ENCODE measurements at places on chromosomes 5 and 9.

- peak; percentile 78 for DNase-seq
Measured at GRCh38 chr5:111532886-111533582, 20.7 kb upstream of the STARD4 start.

DNA sequence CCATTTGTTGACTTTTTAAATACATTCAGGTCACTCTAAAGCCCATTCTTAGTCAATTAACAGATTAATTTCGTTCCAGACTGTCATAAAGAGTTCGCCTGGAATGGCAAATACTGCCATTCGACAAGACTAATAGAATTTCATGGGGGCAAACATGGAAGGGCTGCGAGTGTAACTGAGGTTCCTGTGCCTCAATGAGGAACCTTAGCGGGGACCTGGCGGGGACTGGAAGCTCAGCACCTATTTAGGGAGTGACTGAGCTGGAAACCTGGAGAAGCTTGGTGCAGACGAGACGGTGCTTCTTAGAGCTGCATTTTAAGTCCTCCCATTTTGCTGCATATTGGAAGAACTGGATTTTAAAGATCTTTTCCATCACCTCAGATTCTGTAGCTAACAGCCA is 3.4 kb downstream of the VCAN start:
- DNase-seq, result no peak

DNA sequence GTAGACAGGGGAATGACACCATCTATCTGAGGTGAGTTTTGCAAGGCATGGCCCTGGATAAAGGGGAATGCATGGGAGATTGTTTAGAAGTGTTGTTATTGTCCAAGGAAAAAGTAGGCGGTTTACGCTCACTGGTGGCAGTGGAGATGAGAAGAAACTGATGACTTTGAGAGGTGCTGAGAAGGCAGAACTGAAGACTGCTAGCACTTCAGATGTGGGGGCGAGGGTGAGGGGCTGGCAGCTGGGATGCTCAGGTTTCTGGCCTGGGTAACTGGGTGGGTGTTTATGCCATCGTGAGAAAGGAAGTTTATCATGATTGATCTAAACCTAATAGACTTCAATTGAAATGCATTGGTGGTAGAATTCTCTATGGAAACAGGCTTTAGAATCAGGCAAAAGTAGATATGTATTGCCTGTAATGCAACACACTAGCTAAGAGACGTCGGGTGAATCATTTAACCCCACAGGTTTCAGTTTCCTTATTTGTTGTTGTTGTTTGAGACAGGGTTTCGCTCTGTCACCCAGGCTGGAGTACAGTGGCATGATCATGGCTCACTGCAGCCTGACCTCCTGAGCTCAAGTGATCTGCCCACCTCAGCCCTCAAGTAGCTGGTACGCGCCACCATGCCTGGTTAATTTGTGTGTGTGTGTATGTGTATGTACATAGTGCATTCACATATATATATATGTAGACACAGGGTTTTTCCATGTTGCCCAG is 123.5 kb downstream of the SLC24A2 start:
- peak; percentile 34 for DNase-seq

- no peak for DNase-seq
Measured at GRCh38 chr9:137247135-137247915, 3.8 kb upstream of the STPG3 start.

DNA sequence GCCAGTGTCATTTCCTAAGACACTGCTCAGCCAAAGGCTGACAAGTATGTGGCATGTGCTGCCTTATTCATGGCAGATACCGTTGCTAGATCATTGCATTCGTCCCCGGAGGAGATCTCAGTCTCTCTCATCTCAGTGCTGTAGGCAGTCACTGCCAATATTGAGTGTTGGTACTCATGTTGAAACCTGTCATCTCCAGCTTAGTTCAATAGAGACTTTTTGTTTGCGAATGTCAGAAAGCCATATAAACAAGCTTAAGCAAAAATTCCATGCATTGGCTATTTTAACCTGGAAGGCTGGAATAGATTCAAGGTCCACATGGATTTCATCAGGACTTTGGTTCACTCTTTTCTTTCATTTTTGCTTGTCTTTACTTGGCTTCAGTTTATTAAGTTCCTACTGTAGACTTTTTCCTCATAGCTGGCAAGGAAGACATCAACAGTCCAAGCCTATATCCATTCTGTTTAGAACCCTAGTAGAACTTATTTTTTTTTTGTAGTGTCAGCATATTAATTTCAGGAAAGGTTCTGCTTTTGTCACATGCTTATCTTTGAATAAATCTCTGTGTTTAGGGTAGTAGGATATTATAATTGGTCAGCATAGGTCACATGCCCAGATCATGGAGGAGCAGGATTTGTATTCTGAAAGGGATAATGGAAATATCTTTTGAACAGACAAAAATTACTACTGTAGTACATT is 66.8 kb downstream of the FCHO2 start:
- DNase-seq, result no peak

- DNase-seq, result no peak
Measured at GRCh38 chr9:77731930-77732329, 83.8 kb upstream of the GNA14 start.

DNA sequence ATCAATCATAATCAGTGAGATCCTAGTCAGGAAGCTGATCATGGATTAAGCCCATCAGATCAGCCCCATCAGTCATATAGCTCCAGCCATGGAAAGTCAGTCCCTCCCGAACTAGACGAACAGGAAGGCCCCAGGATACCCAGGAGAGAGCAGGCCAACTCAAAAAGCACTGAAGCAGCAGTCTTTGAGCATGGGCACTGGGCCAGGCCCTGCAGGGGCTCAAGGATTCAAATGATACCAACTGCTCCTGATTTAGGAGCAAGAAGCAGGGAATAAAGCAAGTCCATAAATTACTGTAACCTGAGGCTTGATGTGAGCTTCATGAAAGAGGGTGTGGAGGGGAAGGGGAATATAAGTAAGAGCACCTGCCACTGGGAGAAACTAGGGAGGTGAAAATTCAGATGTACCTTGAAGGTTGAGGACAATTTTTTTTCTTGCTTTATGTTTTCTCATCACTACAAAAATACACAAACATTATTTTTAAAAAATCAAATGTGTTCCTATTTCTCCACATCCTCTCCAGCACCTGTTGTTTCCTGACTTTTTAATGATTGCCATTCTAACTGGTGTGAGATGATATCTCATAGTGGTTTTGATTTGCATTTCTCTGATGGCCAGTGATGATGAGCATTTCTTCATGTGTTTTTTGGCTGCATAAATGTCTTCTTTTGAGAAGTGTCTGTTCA is 115.2 kb downstream of the SIL1 start:
- no peak for DNase-seq

GRCh38 chr5:157571357-157571827 is 4.2 kb downstream of the ADAM19 start:
- DNase-seq, result peak; percentile 98

DNA sequence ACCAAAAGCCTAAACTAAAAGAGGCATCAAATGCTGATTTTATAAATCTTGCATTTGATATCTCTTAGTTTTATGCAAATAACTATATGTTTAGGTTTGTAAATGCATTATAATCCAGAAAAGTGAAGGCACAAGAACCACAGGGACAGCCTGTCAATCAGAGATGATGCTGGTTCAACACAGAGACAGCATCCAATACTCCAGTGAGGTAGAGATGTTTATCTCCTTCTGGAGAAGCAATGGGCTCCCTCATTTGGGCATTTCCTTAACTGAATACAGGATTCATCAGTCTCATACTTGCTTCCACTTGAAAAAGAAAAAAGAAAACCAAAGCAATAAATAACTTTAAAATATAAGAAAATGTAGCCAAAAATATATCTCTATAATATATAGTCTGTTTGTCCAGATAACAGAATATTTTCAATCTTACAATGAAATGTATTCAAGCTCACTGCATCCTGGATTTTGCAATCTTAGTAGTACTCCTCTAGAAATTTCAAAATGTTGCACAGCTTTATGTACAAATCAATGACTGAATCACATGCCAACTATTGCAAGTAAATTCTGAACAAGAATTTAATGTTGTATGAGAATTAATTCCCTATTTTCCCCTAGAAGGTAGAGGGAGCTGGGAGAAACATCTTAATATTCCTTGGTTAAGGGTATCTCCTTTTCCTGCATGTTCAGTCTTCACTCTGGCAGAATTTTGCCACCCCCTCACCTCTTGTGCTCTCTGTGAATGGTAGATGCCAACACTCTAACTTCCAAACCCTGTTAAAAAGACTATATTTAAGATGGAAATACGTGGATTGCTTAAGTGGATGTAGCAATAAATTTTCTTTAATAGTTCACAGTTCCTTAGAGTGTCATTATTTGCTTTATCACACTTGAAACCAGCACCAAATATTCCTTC is 191.1 kb upstream of the GAS1 start:
- DNase-seq, result no peak

GRCh38 chr5:76014005-76014404 is 69.2 kb upstream of the SV2C start:
- DNase-seq, result no peak

DNA sequence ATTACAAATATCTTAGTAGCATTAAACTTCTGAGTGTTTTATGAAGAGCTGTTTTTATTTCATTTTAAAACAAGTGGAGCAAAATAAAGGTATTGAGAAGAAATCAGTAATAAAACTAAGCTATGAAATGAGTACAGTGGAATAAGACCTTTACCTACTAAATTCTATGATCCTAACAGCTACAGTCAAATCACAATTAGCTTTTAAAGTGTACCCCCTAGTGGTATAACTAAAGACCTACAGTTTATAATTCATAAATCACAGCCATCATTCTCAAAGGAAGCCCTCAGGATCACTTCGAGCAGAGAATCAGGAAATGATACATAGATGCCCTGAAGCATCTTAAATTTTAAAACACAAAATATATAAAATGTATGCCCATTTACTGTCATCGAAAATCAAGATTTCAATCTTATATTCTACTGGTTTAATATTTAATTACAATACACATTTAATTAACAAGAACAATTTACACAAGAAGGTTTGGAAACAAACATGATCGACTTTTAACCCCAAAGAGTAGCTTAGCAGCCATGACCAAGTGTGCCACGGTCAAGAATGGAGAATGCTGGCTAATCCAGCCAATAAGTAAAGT is 12.3 kb downstream of the CCNH start:
- DNase-seq, result peak; percentile 65

DNA sequence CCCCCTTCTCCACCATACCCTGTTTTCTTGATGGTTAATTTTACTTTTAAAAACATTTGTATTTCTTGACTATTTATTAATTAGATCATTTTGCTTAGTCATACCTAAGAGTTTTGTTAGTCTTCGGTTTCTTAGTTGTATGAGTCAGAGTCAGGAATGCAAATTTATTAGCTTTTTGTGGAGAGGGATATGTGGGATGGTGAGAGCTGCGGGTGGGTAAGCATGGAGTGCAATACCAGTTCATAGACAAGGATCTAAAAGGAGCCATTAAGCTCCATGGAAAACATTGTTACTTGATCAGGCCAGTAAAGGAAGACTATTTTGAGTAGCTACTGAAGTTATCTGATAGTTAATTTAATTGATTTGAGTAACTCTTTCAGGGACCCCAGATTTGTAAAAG is 77.5 kb downstream of the ZSWIM6 start:
- DNase-seq, result no peak

GRCh38 chr5:76524101-76524835 is 98.9 kb downstream of the F2RL2 start:
- DNase-seq, result no peak

DNA sequence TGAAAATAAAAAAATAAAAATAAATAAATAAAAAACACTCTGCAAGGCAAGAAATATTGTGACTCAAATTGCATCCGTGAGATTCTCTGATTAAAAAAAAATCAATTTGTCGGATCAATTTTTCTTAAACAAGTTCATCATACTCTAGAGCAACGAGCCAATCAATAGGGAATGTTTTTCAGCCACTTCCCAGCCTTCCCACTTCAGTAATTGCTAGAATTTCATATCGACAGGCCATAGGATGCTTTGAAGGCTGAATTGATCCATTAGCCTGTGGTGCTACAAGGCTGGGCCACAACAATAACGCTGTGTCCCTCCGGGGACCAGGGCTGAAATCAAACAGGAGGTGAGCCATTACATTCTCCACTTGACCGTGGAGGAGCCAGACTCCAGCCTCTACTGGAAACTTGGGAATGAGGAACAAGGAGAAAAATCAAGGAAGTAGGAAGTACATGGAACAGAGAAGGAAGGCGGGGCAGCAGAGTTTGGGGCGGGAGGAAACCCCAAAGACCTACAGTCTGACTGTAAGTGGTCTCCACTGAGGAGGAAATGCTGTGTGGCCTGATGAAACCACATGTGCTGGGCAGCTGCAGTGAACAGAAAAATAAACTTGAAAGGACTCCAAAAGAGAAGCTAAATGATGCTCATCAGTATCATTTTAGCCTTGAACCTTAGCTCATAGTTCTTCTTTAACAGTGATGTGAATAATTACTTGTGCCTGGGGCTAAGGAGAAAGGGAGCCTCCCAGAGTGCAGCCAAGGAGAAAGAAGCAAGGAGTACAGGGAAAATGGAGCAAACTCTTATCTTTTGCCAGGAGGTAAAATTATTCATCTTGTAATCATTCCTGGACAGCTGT is 308.6 kb downstream of the TLE1 start:
- no peak for DNase-seq

DNA sequence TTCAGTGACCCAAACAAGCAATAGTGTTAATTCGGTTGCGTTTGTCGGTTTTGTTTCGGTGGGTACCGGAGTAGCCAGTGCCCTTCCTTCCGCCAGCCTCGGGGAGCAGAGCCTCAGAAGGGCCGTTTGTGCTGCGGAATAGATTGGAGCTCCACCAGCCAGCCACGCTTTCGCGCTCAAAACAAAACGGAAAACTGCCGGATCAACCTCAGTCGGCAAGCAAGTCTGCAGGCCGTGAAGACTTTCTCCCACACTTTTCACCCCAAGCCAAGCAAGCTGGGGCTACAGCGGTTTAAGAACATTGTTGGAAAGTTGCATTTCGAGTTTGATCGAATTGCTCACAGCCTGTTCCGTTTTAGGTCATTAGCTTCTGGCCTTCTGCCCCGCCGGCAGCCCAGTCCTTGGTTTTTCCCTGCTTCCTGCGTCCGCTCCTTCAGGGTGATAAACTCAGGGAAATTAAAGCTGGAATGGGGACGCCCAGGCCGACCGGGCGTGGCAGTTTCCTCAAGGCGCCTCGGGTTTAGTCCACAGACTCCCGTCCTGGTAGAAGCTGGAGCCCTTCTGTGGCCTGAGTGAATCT is 803 bp upstream of the CCNO start:
- DNase-seq, result no peak

GRCh38 chr5:108093186-108093585 is 288.7 kb downstream of the FBXL17 start:
- no peak for DNase-seq

GRCh38 chr5:139740138-139740991 is 55.2 kb upstream of the PSD2 start:
- DNase-seq, result peak; percentile 4
